HT-29 (cell line): ENCODE measurements at places on chromosomes 4 and X.

DNA sequence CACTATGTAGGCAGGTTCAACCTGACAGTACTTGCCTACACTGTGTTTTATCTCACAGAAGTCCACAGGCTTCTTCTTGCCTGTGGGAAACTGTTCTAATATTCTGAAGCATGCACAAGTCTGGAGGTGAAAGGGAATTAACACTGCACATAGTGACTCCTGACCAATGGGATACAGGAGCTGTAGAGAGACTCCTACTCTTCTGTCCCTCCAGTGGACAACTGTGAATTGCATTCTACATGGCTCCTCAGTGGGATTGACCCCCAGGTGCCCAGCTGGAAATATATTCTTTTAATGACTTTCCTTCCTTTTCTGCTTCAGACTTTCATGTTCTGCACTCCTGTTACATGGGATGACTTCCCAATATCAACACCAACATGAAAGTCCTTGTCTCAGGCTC is 8.2 kb upstream of the YIPF6 start:
- peak; percentile 67 for DNase-seq

GRCh38 chr4:107006218-107006617 is 29.9 kb downstream of the DKK2 start:
- no peak for DNase-seq

DNA sequence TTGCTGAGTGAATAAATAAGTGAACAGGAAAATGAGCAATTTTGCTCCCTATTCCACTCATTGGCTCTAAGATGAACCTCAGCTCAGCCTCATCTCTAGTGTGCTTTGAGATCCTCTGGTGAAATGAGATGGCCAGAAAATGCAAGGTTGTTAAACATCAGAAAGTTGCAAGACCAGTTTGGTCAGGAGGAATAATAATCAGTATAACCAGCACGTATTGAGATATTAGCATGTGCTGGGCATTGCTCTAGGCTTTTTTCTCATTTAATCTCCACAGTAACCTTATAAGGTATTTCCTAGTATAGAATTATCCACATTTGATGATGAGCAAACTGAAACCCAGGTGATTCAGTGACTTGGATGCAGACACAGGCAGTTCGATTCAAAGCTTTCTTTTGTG is 110.5 kb upstream of the PAK3 start:
- peak; percentile 31 for DNase-seq

DNA sequence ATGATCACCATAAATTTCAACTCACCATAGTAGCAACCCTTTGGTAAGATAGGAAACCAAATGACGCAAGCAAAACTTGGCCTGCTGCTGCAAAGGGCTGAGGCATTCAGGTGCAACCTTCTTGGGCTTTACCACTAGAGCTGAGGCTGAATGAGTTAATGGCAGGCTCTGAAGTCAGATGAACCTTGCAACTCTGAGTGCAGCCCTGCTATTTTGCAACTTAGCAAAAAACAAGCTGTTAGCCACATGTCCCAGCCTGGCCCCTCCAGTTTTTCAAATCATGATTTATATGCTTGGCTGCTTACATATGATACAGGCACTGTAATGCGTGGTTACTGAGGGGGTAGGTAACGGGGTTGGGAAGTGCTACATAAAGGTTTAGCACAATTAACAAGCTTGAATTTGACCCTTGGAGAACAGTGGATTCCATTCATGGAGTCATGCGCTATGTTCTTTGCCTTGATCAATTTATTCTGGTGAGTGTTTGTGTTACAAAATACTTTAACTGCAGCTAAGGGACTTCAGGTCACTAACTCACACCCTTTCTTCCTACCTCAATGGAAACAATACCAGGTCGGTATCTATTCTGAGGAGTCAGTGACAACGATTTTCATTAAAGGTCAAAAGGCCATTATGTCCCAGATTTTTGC is 80.5 kb upstream of the PPARGC1A start:
- no peak for DNase-seq

DNA sequence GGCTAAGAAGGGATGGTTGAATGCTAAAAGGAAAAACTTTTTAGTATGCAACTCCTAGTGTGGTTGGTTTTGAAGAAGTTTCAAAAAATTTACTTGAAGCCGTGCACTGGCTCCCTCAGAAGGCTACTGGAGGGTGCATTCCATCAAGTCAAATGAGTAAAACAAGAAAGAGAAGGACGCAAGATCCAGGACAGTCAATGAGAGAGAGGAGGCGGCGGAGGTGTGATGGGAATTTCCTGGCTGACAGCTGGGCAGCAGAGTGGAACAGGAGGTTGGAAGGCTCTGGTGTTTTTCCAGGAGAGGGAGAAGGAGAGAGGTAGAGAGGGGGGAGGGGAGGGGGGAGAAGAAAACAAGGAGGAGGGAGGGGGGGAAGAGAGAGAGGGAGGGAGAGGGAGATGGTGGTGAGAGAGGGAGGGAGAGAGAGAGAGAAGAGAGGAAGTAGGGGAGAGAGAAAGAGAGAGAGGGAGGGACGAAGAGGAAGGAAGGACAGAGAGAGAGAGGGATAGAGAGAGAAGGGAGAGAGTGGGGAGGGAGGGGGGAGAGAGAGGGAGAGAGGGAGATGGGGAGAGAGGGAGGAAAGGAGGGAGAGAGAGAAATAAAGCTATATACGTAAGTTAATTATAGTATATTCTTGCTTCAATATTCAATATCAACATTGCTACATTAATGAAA is 126.4 kb downstream of the SH3KBP1 start:
- DNase-seq = no peak

DNA sequence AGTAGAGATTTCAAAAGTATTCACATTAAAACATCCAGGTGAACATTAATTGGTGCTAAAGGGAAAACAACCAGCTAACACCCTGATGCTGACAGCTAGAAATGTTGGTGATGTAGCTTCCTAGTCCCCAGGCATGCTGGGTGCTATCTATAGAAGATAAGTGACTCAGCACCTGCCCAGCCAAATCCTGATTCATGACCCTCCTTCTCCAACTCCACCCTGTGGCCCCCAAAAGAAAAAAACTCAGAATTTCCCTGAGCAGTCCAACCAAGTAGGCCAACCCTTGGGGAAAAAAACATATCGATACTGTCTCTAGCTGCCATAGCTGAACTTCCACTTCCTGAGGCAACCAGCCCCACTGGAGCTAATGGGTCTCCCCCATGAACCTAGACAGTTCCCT is 197.6 kb upstream of the KLF3 start:
- no peak for DNase-seq

DNA sequence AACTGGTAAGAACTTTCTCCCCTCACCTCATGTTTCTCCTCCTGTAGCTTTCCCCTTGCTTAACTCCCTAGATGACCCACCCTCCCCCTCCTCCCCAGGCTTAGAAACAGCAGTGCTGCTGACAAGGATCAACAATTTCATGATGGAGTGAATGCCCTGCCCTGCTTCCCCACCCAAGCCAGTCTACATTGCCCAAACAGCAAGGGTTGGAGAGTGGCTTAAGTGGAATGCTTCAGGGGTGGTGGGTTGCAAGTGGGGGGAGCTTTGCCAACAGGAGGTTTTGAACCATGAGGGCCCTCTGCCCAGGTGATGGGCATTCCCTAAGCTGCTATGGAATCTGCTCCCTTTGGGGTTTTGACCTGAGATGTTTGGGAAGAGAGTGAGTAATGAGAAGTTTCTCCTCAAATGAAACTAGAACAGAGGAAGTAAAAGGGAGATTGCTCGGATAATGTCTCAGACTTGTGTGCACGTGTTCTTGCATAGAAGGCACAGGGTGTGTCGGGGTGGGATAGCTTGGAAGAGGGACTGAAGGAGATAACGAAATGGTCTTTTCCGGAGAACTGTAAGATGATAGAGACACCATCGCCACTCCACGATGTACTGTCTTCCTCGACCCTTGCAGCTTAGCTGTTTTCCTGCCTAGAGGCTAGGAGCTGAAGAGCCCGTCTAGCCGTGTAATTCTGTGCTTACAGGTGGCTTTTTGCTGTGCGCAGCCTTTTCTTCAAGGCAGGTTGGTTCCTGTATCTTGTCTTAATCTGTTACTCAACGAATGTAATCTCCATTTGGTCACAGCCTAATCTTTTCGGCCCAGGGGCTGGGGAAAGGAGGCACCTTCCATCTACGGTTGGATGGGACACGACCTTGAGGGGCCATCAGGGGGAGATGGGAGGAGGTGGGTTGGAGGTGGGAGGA is 10.1 kb downstream of the GDPD2 start:
- peak; percentile 13 for DNase-seq
